ENCODE measurements at places on chromosomes 12 and 14.

DNA sequence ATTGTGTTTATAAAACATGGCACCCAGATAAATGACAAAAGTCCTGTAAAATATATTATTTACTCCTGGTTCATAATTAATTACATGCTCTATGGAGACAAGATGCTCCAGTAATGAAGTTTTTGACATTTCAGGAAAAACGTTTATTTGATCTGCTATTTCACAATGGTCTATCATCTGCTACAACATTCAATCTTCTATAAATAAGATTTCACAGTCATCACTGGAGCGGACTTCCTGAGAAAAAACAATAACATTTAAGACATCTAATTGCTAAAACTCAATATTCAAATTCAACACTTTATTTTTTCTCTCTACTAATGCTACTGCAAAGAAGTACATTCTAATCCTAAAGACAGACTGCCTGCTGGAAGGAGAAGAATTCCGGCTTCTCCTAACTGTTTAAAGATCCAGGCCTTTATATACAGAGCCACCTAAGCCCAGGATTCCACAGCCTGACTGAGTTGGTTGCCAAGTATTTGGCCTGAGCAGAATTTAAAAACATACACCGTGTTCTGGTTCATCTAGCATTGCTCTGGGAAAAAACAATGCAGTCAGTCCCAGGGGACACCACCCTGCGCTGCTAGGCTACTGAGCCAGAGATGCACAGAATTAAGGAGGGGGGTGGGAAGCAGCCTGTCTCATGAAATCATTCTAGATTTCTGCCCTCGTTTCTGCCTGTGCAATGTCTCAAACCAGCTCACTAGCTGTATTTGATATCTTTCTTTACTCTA, 58.0 kb downstream of the TMTC1 start:
- no peak for DNase-seq

- DNase-seq: no peak
These were observed 88.1 kb upstream of the CCDC175 start for GRCh38 chr14:59664741-59665140.

DNA sequence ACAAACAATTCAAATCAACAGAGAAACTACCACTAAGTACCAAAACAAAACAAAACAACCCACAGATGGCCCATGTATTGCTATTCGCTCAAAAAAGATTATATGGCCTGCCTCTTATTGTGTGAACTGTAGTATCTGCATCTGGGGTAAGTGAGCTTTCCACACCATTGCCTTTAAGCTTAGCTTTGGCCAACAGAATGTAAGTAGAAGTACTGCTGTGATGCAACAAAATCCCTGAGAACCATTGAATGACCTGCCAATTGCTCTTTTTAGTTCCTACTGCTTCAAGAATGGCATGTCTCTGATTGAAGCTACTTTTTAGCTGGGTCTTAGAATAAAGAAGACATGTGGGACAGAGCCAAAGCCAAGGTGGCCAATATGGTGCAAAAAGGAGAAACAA, 32.5 kb downstream of the PPFIA2 start:
- no peak for DNase-seq

DNA sequence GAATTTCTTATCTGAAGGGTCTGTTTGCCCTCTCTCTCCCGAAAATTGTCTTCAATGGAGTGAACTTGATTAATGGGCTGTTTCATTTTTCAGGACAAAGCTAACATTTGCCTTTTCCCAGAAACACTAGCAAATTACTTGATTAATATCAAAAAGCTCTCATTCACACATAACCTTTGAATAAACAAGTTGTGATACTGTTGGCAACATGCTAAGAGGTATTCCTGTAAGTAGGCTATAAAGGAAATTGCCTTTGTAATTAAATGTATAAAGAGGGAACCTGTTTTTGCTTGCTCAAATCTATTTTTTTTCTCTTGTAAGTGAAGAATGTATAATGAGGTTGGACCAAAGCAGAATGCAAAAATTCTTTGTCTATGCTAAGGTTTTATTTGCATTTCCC, 457.2 kb downstream of the TMTC2 start:
- DNase-seq: no peak
